T-cell (primary cell): ENCODE measurements at places on chromosomes 1 and 21.

DNA sequence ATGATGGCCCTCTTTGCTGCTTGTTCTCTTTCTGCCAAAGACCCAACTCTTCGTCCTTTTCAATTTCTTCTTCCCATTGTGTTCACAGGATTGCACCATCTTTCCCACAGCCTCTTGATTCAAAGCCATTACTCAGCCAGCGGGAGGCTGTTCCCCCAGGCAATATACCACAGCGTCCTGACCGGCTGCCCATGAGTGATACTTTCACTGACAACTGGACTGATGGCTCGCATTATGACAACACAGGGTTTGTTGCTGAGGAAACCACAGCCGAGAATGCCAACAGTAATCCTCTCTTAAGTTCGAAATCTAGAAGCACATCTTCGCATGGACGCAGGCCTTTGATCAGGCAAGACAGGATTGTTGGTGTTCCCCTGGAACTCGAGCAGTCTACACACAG, 167.4 kb downstream of the LRRC40 start:
- no peaks in the 10 kb centered on the region for H3K36me3 ChIP-seq
- DNase-seq: no peak
- H3K27ac ChIP-seq: no peak overlapping the region
- no peaks in the 10 kb centered on the region for H3K4me1 ChIP-seq
- no peaks in the 10 kb centered on the region for H3K27me3 ChIP-seq

- no peaks in the 10 kb centered on the region for H3K27me3 ChIP-seq
- H3K4me1 ChIP-seq: no peaks in the 10 kb centered on the region
- no peaks in the 10 kb centered on the region for H3K36me3 ChIP-seq
- H3K27ac ChIP-seq: no peak overlapping the region
Observed at GRCh38 chr1:200704986-200705500, 33.6 kb upstream of the CAMSAP2 start.

DNA sequence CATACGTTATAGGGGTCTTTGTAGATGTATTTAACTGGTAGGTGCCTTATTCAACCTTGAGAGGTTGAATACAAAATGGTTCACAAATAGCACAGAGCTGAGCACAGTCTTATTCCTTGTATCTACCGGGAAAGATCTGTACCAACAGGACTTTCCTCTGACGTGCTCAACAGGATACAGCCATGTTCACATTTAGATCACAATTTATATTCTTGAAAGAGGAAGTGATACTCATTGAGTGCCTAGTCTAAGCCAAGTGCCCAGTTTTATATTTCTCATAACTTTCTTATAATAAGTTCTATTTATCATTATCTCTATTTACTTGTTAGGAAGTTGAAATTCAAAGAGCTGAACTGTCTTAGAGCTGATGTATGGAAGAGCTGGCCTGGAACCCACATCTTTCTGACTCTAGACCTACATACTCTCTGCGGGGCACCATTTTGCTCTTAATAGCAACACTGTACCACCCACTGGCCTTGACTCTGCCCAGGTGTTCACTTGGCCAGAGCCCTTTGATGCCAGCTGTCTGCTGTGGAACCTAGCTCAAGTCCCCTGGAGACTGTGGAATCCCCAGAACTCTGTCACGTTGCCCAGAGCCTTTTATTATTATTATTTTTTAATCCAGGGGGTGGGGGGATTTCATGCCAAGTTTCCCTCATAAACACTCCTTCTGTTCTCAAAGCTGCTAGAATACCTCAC, 156.2 kb downstream of the TPR start:
- no peaks in the 10 kb centered on the region for H3K27me3 ChIP-seq
- no peaks in the 10 kb centered on the region for H3K4me1 ChIP-seq
- no peaks in the 10 kb centered on the region for H3K36me3 ChIP-seq
- no peak overlapping the region for H3K27ac ChIP-seq

DNA sequence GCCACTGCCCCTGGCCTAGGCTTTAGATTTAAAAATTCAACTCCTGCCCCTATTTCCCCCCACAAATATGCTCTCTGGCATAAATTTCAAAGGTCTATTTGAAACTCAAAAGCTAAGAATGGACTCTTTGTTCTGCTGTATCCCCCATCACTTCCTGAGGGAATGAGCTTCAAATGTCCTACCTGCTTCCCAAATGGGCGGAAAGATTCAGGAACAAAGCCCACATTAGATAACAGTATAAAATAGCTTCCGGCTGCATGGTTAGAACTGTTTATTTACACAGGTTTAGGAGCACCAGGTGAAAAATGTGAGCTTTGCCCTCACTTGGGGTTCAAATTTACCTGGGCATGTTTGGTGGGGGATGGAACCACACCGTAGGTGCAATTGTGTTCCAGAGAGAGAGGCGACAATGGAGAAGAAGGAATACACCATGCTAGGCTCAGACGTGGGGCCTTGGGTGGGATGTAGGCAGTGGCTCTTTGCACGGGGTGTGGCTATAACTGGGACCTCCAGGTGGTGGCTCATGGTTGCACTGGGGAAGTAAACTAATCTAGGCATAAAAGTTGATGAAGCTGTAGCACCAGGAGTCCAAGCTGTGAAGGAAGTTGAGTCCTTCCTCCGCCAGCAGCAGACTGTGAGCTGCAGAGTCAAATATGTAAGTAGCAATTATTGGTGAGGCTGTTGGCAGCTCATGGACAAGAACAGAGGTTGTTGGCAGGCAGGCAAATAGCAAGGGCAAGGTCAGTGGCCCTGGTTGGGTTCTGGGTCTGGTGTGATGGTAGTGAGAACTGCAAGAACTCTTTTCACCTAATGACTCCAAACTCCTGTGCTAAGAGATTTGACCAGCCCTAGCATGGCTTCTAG, 41.5 kb upstream of the SRSF10 start:
- H3K4me3 ChIP-seq: no peak overlapping the region
- no peaks in the 10 kb centered on the region for H3K36me3 ChIP-seq
- H3K4me1 ChIP-seq: no peaks in the 10 kb centered on the region
- H3K27me3 ChIP-seq: no peaks in the 10 kb centered on the region
- no peak overlapping the region for H3K27ac ChIP-seq

DNA sequence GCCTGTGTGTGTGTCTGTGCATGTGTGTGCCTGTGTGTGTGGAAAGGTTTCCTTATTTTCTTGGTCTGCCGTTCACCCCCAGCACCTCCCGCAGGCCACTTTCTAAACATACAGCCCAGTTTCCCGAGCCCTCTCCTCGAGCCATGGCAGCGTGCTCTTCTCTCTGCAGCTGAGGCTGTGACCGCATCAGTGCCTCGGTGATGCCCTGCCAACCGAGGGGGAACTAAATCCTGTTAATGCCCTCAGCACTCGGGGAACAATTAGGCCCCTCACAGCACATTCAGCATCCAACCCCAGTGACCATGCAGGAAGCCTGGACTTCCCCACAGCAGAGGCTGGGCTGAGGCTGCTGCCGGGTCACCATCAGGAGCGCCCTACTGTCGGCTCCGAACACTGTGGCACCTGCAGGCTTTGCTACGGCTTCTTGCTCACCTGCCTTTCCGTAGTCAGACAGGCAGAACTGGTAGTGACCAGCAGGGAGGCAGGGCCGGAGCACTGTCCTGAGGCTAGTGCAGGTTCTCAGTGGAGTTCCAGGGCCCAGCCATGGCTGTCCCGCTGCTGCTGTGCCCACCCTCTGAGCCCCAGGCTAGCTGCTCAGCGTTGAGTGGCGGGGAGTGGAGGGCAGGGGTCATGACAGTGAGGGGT, 8.1 kb downstream of the GPR137B start:
- H3K27me3 ChIP-seq: no peaks in the 10 kb centered on the region
- H3K4me3 ChIP-seq: no peak overlapping the region
- H3K27ac ChIP-seq: no peak overlapping the region
- DNase-seq: no peak
- no peaks in the 10 kb centered on the region for H3K36me3 ChIP-seq

- peaks cover 8% of the 10 kb centered on the region for H3K4me1 ChIP-seq
- peaks cover 32% of the 10 kb centered on the region for H3K27me3 ChIP-seq
- DNase-seq: no peak
- no peaks in the 10 kb centered on the region for H3K36me3 ChIP-seq
Observed at GRCh38 chr1:206117151-206117948, at the start of gene AVPR1B. TSS of gene AVPR1B (minus strand) at chr1:206117388. CDS start at chr1:206116890, 498 bp downstream.

GRCh38 chr1:68521286-68521685, 24.4 kb upstream of the DEPDC1 start:
- H3K4me3 ChIP-seq: no peak overlapping the region
- H3K27ac ChIP-seq: no peak overlapping the region
- no peaks in the 10 kb centered on the region for H3K27me3 ChIP-seq
- no peak for DNase-seq
- H3K36me3 ChIP-seq: no peaks in the 10 kb centered on the region

DNA sequence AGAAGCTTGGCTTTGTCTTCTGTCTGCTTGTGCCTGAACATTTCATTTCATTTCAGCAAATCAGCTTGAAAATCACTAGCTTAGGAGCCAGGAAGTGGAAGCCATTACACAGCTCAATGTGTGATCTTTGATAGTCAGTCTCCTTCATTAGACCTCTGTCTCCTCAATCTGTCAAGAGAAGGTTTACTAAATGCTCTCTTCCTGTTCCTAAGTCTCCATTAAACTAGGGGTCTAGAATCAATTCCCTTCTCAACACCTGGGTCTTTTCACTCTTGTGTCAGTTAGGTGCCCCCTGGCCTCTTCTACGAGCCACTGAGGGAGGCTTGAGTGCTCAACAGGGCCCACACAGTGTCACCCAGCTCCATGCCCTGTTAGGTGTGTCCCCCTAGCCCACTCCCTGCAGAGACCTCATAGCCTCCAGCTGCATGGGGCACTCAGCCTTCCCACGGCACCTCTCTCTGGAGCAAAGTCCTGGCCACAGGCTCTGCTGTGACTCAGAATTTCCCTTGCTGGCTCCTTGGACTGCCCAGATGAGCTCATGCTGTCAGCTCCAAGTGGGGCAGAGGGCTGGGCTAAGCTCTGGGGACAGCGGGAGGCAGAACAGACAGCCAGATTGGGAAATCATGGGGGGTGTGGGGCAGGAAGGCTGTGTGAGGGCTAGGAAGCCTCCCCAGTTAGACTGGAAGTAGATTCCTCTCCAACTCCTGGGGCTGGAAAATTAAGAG, 115.7 kb upstream of the IPO9 start:
- no peaks in the 10 kb centered on the region for H3K4me1 ChIP-seq
- no peaks in the 10 kb centered on the region for H3K36me3 ChIP-seq
- H3K27ac ChIP-seq: no peak overlapping the region
- no peak for DNase-seq

GRCh38 chr1:112284796-112285195, 111.2 kb upstream of the CTTNBP2NL start:
- DNase-seq: no peak
- H3K36me3 ChIP-seq: no peaks in the 10 kb centered on the region
- no peak overlapping the region for H3K4me3 ChIP-seq
- H3K4me1 ChIP-seq: no peaks in the 10 kb centered on the region
- H3K27me3 ChIP-seq: peaks cover 2% of the 10 kb centered on the region
- no peak overlapping the region for H3K27ac ChIP-seq

DNA sequence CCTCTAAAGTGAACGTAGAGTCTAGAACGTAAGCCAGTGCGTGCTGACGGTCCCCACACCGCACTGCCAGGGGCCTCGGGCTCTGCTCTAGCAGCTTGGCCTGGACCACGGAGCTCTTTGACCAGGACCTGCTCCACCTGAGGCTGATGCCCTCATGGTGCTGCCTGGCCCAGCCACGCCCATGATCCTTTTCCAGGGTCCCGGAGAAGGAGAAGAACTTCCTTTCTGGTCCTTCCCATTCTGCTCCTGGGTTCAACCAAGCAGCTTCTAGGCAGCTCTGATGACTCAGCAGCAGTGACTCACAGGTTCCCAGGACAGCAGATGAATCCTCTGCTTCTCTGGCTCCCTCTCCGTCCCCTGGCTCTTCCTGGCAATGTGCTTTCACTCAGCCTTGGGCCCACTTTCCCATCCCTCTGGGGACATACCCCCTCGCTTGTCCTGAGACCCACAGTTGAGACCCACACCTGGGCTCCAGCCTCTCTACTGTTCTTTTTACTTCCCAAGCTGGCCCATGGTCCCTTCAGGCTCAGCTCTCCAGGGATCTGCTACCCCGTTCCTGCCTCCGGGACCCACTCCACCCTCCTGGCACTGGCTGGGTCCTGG, 246.3 kb upstream of the RAB4A start:
- peaks cover 9% of the 10 kb centered on the region for H3K4me1 ChIP-seq
- H3K27me3 ChIP-seq: no peaks in the 10 kb centered on the region
- no peaks in the 10 kb centered on the region for H3K36me3 ChIP-seq
- no peak overlapping the region for H3K27ac ChIP-seq
- no peak for DNase-seq

GRCh38 chr1:201828820-201829774, at the start of gene IPO9:
TSS of gene IPO9 (plus strand) at chr1:201829157. CDS start at chr1:201829210, 53 bp downstream.
- H3K27ac ChIP-seq: peak within 1 kb of the TSS; percentile 86
- DNase-seq: peak; percentile 93
- H3K4me1 ChIP-seq: peaks cover 20% of the 10 kb centered on the region
- peak within 1 kb of the TSS; percentile 97 for H3K4me3 ChIP-seq

DNA sequence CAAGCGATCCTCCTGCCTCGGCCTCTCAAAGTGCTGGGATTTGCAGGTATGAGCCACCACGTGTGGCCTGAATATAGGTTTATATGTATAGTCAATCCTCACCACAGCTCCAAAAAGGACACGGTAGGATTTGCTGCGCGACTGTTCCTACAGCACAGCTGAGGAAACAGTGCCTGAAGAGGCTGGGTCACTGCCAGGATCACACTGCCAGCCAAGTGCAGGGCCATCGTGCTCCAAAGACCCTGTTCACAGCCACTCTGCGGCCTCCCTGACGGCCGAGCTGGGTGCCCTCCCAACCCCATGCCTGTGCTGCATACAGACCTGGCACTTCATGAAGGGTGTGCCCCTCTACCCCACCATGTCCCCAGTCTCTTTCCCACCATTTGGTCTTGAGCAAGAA, 71.4 kb downstream of the MRPL37 start:
- H3K4me3 ChIP-seq: no peak overlapping the region
- DNase-seq: no peak
- no peaks in the 10 kb centered on the region for H3K4me1 ChIP-seq
- H3K27ac ChIP-seq: no peak overlapping the region

GRCh38 chr1:19700079-19700777, 35.6 kb downstream of the HTR6 start:
- H3K36me3 ChIP-seq: peaks cover 13% of the 10 kb centered on the region
- H3K4me3 ChIP-seq: no peak overlapping the region
- peaks cover 2% of the 10 kb centered on the region for H3K4me1 ChIP-seq
- no peaks in the 10 kb centered on the region for H3K27me3 ChIP-seq
- DNase-seq: no peak

DNA sequence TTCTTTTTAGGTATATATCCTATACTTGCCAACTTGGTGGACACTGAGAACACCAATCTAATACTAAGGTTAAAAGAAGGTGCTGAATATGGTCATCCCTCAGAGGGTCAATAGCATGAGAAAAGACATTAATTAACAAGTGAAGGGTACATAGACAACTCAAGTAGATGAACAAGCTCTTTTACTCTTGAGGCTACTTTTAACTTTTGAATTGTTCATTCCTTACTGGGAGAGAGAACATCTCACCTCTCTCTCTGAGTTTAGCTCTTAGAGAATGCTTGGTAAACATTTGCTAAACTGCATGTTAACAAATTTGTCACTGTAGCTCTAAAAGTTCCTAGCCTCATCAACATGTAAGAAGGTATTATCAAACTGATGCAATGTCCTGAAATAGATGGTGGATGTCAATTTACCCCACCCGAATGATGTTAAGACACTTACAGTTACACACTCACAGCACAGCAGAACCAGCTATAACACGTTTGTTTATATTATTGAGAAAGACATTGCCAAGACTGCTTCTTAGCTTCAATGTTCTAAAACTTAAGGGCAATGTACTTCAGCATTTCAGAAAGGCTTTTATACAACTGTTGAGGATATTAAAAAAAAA, 35.9 kb downstream of the HEATR1 start:
- no peaks in the 10 kb centered on the region for H3K4me1 ChIP-seq
- H3K4me3 ChIP-seq: no peak overlapping the region
- DNase-seq: no peak
- H3K27ac ChIP-seq: no peak overlapping the region
- H3K27me3 ChIP-seq: no peaks in the 10 kb centered on the region
